Thoracic aorta (tissue), 2 donors: ENCODE measurements at places on chromosomes 7 and 10.

GRCh38 chr7:69047151-69047754 is 551.0 kb upstream of the AUTS2 start:
- no peaks in the 10 kb centered on the region for H3K36me3 ChIP-seq
- H3K4me1 ChIP-seq, result no peaks in the 10 kb centered on the region
- no peak overlapping the region for H3K27ac ChIP-seq
- H3K27me3 ChIP-seq, result no peaks in the 10 kb centered on the region

DNA sequence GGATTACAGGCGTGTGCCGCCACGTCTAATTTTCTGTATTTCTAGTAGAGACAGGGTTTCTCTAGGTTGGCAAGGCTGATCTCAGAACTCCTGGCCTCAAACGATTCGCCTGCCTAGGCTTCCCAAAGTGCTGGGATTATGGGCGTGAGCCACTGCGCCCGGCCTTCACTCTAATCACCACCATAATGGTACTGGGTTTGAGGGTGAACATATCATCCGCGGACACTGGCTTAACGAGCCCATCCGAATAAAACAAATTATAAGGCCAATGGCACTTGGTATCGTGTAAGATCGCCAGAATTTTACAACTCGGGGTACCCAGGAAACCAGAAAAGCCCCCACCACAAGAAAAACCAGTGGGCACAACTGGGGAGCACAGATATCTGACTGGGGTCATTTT is 580 bp downstream of the FAM200A start:
- peak overlapping the region; percentile 61 for H3K27ac ChIP-seq
- H3K36me3 ChIP-seq, result peaks cover 8% of the 10 kb centered on the region
- DNase-seq, result no peak

DNA sequence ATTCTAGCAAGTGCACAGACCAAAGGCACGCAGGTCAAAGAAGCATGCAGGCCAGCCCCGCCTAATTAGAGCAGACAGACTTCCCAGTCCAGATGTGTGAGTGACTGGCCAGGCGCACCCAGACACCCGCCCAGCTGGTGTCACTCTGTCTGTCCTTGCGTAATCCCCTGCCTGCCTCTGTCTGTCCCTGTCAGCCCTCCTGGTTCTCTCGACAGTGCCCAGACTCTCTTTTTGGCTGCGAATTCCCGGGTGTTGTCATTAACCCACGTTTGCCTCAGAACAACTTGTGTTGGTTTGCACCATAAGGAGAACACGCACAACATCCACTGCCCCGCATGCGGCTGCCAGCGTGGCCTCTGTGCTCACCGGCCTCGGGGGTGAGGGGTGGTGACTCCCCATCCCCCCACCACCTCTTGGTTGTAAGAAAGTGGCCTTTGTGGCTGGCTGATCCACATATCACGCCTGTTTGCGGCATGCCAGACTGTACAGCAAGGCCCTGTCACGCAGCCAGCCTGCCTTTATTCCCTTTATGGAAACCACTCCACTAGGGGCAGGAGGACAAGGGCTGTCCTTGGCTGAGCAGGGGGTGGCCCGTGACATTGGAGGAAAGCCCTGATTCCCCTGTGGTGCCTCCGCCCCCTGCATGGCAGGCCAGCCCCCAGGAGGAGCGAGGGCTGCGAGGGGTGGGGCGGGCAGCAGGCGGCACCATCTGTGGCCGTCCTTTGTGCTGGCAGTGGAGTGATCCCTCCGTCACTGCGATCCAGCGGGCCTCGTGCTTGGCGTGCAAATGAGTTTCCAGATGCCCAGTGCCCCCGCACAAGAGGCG is 72.8 kb upstream of the PPIF start:
- peak overlapping the region; percentile 70 for H3K27ac ChIP-seq
- H3K4me1 ChIP-seq, result peaks cover 45% of the 10 kb centered on the region
- peak; percentile 71 for DNase-seq
- H3K27me3 ChIP-seq, result no peaks in the 10 kb centered on the region
- peaks cover 9% of the 10 kb centered on the region for H3K36me3 ChIP-seq
- H3K4me3 ChIP-seq, result peak overlapping the region; percentile 35

- peak overlapping the region; percentile 61 for H3K4me3 ChIP-seq
- H3K27me3 ChIP-seq, result peaks cover 55% of the 10 kb centered on the region
- H3K36me3 ChIP-seq, result no peaks in the 10 kb centered on the region
- H3K27ac ChIP-seq, result no peak overlapping the region
- no peak for DNase-seq
These were observed 936 bp downstream of the IGF2BP3 start for GRCh38 chr7:23469150-23469960.

DNA sequence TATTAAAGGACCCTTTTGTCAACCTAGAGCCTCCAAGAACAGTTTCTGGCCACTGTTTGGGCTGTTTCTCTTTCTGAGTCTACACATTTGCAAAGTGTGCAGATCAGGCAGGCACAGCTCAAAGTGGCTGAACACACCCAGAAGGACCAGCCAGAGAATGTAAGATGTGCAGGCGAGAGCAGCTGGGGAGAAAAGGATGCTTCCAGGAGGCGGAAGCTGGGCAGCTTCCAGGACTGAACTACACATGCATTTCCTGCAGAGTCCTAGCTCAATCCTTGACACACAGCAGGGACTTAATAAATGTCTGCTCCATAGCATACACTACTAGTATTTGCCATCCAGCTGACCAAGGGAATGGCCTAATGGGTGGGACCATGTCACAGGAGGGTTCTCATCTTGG is 70.9 kb downstream of the CTBP2 start:
- no peaks in the 10 kb centered on the region for H3K36me3 ChIP-seq
- no peaks in the 10 kb centered on the region for H3K27me3 ChIP-seq
- H3K27ac ChIP-seq, result no peak overlapping the region
